A375 (cell line): ENCODE measurements at places on chromosomes 5 and 9. TPM values are rescaled to one million over a fixed set of nuclear protein-coding genes. Genes with fewer than 3 reads are reported as not detected.

The PSAT1 gene
- total RNA-seq: 253 and 290 TPM in 2 replicates

The RNF130 gene
- 35.6 and 40.2 TPM in 2 replicates for total RNA-seq

The SMIM32 gene
- total RNA-seq: not detected in 2 replicates

The SPATA24 gene
- 13.7 and 18.1 TPM in 2 replicates for total RNA-seq

The ABCA1 gene
- total RNA-seq: 6.5 and 8.4 TPM in 2 replicates

The NEK6 gene
- total RNA-seq: 21.9 and 22.3 TPM in 2 replicates

The SVEP1 gene
- total RNA-seq: 0.72 and 0.98 TPM in 2 replicates

The EIF4E1B gene
- not detected in 2 replicates for total RNA-seq

The GABRA6 gene
- total RNA-seq: 0.05 TPM in 1 of 2 replicates, not detected in the other

The MORN5 gene
- not detected in 2 replicates for total RNA-seq

The PCDHAC1 gene
- 1.5 and 2.3 TPM in 2 replicates for total RNA-seq

The PCDHGA3 gene
- 0.32 and 0.79 TPM in 2 replicates for total RNA-seq

The FCN2 gene
- total RNA-seq: not detected in 2 replicates

The GPR151 gene
- total RNA-seq: not detected in 2 replicates

The ZFP2 gene
- 0.05 TPM in 1 of 2 replicates, not detected in the other for total RNA-seq

The TMEM174 gene
- not detected in 2 replicates for total RNA-seq

The IL3 gene
- total RNA-seq: not detected in 2 replicates

The CPLANE1 gene
- total RNA-seq: 9.1 and 11.0 TPM in 2 replicates

The PCDHB6 gene
- 7.8 and 10.6 TPM in 2 replicates for total RNA-seq

The KLF9 gene
- 109 and 110 TPM in 2 replicates for total RNA-seq

The UTP15 gene
- total RNA-seq: 43.3 and 45.3 TPM in 2 replicates

The C5orf58 gene
- total RNA-seq: 0.58 and 6.4 TPM in 2 replicates

The MAT2B gene
- 33.7 and 40.2 TPM in 2 replicates for total RNA-seq

The GHR gene
- total RNA-seq: 1.1 and 1.4 TPM in 2 replicates

The ENHO gene
- total RNA-seq: not detected in 2 replicates

The MRPL50 gene
- 11.0 and 11.9 TPM in 2 replicates for total RNA-seq

The SOHLH1 gene
- not detected in 2 replicates for total RNA-seq

The GALNT12 gene
- total RNA-seq: 4.0 and 5.4 TPM in 2 replicates

The C1QTNF2 gene
- 0.08 and 0.21 TPM in 2 replicates for total RNA-seq

The DMXL1 gene
- 11.4 and 12.2 TPM in 2 replicates for total RNA-seq

The UGT3A1 gene
- total RNA-seq: not detected in 2 replicates

The KIF27 gene
- total RNA-seq: 1.3 and 3.0 TPM in 2 replicates

The ACOT12 gene
- total RNA-seq: 0.13 TPM in 1 of 2 replicates, not detected in the other

The LCN15 gene
- not detected in 2 replicates for total RNA-seq

The CYSRT1 gene
- 0.29 and 0.98 TPM in 2 replicates for total RNA-seq
